ENCODE measurements at places on chromosomes 7 and 10.

- no peaks in the 10 kb centered on the region for H3K36me3 ChIP-seq
- peaks cover 7% of the 10 kb centered on the region for H3K4me1 ChIP-seq
- no peak overlapping the region for H3K27ac ChIP-seq
- H3K4me3 ChIP-seq = no peak overlapping the region
Observed at GRCh38 chr7:27779873-27780272, 39.9 kb downstream of the TAX1BP1 start.

- DNase-seq = no peak
- no peaks in the 10 kb centered on the region for H3K27me3 ChIP-seq
- H3K4me1 ChIP-seq = peaks cover 22% of the 10 kb centered on the region
- no peaks in the 10 kb centered on the region for H3K36me3 ChIP-seq
- H3K27ac ChIP-seq = peak within 1 kb of the TSS; percentile 55
Observed at GRCh38 chr7:90244909-90245851, at the start of gene CFAP69. CFAP69 (plus strand) TSS chr7:90245174; CDS start chr7:90245425, 251 bp downstream.

GRCh38 chr10:89357096-89357495 lies 20.8 kb upstream of the IFIT1B start:
- no peak overlapping the region for H3K27ac ChIP-seq
- no peaks in the 10 kb centered on the region for H3K36me3 ChIP-seq
- no peak for DNase-seq
- H3K27me3 ChIP-seq = no peaks in the 10 kb centered on the region
- no peak overlapping the region for H3K4me3 ChIP-seq

GRCh38 chr7:138865843-138866242 lies 67.8 kb upstream of the ATP6V0A4 start:
- no peaks in the 10 kb centered on the region for H3K4me1 ChIP-seq
- no peaks in the 10 kb centered on the region for H3K27me3 ChIP-seq
- no peak overlapping the region for H3K27ac ChIP-seq
- H3K36me3 ChIP-seq = peaks cover 3% of the 10 kb centered on the region
- H3K4me3 ChIP-seq = no peak overlapping the region

GRCh38 chr7:26593393-26593792 lies 271.0 kb downstream of the SKAP2 start:
- no peaks in the 10 kb centered on the region for H3K36me3 ChIP-seq
- no peak overlapping the region for H3K27ac ChIP-seq
- H3K4me3 ChIP-seq = no peak overlapping the region
- no peaks in the 10 kb centered on the region for H3K27me3 ChIP-seq

Measured in vagina (tissue), 2 donors.